Heart left ventricle (tissue), 16 donors: ENCODE measurements at places on chromosomes 3 and 15. TPM values are rescaled to one million over a fixed set of nuclear protein-coding genes. Genes with fewer than 3 reads are reported as not detected.

DNA sequence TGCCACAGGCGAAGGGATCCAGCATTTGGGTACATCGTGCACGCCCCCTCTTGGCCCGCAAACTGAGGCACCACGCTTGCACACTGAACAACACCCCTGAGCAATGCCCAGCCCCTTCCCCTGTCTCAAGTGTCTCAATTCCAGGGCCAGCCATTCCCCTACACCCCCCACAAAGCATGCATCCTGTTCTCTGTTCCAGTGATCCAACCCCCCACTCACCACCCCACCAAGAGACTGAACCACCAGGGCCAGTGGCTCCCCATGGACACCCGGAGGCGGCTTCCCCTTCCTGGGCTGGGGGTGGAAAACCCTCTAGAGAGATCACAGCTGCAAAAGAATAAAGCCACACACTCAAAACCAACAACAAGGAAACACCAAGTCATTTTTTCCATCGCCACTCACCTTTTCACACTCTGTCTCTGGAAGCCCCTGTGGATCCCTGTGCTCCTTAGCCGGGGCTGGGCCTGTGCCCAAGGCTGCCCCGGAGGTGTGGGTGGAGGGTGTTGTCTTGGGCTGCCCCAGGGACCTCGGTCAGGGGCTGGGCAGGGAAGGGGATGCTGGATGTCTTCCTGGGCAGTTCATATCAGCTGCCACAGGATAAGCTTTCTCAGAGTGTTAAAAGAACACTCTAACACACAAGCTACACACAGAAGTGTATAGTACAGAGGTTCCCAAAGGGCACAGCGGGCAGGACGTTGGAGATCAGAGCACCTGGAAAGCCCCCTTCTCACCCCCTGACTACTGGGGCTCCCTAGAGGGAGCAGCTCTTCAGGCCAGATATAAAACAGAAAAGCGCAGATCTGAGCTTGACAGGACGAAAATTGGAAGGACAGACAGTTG is 92.5 kb downstream of the CHSY1 start:
- H3K27me3 ChIP-seq = no peaks in the 10 kb centered on the region
- DNase-seq = no peak
- H3K27ac ChIP-seq = no peak overlapping the region
- H3K36me3 ChIP-seq = no peaks in the 10 kb centered on the region

ADPRH gene
- total RNA-seq = 9.7 TPM

GRCh38 chr3:33287672-33288282 is 10.5 kb downstream of the FBXL2 start:
- no peaks in the 10 kb centered on the region for H3K27me3 ChIP-seq
- no peak overlapping the region for H3K4me3 ChIP-seq
- no peak for DNase-seq
- H3K36me3 ChIP-seq = no peaks in the 10 kb centered on the region
- no peaks in the 10 kb centered on the region for H3K4me1 ChIP-seq

DNA sequence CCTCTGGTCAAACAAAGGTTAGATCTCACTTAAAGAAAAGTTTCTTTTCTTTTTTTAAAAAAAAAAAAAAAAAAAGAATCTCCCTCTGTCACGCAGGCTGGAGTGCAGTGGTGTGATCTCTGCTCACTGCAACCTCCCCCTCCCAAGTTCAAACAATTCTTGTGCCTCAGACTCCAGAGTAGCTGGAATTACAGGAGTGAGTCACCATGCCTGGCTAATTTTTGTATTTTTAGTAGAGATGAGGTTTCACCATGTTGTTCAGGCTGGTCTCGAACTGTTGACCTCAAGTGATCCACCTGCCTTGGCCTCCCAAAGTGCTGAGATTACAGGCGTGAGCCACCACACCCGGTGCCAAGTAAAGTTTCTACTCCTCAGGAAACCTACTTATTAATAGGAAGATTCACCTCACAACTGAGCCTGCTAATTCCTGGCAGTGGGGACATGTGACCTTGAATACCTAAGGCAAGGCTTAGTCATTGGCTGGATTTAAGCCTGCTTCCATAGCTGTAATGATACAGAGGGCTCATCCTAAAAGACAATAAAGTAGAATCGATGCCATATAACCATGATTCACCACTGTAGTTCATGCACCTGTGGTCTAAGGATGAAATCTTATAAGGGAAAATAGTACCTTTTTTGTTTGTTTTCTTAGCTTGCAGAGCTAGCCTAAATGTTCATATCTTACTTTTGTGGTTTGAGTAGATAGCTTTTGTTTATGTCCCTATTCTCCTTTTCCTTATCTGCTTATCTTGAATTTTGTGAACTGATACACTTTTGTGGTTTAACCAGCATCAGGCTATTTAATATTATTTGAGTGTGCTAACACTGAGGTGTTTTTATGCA is 24.8 kb upstream of the RBMS3 start:
- no peaks in the 10 kb centered on the region for H3K36me3 ChIP-seq
- no peaks in the 10 kb centered on the region for H3K27me3 ChIP-seq
- H3K4me3 ChIP-seq = no peak overlapping the region
- no peak overlapping the region for H3K27ac ChIP-seq
- no peaks in the 10 kb centered on the region for H3K4me1 ChIP-seq

DNA sequence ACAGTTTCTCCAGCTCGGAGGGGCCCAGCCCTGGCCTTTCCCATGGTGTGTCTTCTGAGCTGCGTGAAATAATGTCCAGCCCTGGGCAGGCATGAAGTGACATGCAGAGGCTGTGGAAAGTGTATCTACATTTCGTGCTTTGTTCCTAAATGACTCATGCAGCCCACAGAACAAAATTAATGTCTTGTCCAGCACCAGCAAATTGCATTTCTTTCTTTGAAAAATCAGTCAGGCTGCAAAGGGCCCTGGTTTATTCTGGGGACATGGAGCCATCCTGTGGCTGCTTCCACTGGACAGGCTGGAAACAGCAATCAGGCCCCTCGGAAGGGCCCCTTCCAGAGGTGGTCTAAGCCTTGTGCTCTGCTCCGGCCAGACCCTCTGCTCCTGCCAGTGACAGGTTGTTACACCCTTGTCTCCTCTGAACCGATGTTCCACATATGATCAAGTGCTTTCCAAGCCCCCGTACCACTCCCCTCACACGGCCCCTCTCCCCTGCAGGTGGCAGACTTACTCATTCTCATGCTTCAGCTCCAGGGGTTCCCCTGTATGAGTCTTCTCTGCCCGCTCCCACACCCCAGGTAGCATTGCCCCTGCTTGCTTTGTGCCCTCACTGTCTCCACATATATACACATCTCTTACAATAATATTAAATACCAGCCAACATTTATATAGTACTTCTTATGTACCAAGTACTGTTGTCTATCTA is 33.7 kb downstream of the CRYGS start:
- H3K36me3 ChIP-seq = no peaks in the 10 kb centered on the region
- DNase-seq = no peak
- no peaks in the 10 kb centered on the region for H3K4me1 ChIP-seq
- H3K27ac ChIP-seq = no peak overlapping the region
- no peaks in the 10 kb centered on the region for H3K27me3 ChIP-seq
